Endothelial cell of umbilical vein (primary cell): ENCODE measurements at places on chromosomes 13 and 19. TPM values are rescaled to one million over a fixed set of nuclear protein-coding genes. Genes with fewer than 3 reads are reported as not detected.

Gene FBXW9
- polyA plus RNA-seq: 19.3 and 26.4 TPM in 2 replicates

Gene MRPS31
- polyA plus RNA-seq: 5.7 and 7.6 TPM in 2 replicates

Gene IGFLR1
- 7.6 and 11.8 TPM in 2 replicates for polyA plus RNA-seq

DNA sequence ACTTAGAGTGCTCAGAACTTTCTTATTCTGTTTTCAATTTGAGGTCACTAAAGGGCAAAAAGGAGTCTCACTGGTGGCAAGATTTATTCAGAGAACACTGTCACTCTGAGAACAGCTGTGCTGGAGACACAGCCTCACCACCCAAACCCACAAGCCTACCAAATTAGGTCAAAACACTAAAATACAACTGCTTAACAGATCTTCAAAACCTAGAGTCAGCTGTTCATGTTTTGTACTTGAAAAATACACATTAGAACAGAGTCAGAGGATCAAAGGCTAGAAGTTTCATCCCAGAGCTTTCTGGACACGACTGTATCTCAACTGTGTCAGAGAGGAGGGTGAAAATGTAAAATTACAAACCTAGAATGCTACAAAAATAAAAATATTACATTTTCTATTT lies 89.3 kb downstream of the MIPEP start:
- DNase-seq: no peak

DNA sequence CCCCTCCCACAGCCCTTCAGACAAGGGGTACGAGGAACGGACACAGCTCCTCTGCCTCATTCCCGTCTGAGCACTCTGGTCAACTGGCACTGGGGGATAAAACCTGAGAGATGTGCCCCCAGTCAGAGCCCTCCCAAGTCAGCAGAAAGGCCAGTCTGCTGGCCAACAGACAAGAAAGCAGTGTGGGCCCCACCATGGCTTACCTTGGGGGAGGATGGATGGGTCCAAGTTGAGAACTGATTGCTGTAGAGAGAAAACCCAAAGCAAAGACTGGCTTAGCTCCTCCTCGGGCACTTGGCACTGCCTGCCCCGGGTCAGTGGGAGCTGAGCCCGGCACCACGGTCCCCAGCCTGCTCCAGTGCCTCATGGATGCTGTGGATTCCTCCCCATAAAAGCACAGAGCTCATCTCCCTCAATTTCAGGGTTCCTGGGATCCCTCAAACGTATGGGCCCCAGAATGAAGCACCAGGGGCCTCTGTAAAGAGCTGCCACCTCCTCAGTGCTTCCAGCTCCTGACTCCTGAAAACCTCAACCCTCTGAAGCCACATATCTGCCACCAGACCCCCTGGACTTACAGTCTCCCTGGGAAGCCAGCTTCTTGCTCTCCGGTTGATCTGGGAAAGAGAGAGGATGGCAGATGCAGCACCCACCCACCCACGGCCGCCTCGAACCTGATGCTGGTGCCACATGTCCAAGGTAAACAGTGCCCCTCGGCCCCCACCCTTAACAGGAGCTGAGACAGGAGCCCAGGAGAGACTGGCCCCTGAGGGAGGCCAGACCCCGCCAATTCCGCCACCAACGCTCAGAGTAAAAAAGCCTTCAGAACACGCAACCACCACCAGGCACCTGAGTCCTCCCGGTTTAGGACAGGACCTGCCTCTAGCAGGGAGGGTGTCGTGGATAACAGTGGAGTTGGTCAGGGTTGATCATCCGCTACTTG lies 3.3 kb downstream of the KHSRP start:
- DNase-seq: no peak

GRCh38 chr13:56923626-56924140 lies 217.0 kb upstream of the PRR20A start:
- no peak for DNase-seq

DNA sequence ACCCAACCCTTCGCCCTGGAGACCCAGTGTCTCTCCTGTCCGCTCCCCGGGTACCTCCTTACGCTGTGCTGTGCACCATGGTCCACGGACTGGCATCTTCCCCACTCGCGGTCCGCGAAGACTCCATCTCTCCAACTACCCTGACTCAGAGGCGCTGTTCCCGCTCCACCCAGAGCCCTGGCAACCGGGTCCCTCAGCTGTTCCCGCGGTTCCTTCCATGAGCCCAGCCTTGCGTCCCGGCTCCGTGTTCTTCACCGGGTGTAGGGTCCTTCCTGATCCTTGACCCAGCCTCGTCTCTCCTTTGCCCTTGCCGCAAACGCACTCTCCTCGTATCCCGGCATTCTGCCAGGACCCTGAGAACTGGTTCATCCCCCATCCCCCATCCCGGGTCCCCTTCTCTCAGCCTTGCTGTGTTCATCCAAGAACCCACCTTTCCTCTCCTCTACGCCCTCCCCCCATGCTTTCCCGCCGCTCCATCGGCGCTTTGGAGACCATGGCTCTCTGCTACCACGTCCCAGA lies 664 bp downstream of the ICAM5 start:
- no peak for DNase-seq

DNA sequence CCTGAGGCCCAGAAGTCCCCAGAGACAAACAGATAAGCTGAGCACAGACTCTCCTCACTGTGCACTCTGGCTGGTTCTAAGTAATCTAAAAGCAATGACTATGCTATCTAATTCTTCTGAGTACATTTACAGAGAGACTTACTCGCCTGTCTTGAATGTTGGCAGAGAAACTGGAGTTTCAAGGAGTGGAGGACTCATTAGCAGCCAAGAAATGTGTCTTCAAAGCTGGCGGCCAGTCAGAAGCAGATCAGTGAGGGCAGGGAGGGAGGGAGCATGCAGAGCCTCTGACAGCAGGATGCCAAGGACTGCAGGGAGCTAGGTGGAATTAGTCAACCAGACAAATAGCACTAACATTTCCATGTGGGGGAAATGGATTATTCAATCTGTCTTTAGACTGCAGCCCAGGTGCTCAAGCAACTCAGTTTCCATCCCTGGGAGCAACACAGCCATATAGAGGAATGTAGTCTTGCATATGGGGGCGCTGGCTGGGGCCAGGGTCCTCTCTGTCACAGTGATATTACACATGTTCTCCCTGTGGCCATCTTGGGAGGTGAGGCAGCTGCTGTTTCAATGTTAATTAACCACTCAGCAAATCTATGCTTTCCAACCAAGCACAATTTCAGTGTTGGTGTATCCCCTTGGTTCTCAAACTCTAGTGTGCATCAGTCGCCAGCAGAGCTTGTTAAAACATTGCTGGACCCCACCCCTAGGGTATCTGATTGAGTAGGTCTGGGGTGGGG lies 97.9 kb downstream of the CCNA1 start:
- DNase-seq: peak; percentile 20

DNA sequence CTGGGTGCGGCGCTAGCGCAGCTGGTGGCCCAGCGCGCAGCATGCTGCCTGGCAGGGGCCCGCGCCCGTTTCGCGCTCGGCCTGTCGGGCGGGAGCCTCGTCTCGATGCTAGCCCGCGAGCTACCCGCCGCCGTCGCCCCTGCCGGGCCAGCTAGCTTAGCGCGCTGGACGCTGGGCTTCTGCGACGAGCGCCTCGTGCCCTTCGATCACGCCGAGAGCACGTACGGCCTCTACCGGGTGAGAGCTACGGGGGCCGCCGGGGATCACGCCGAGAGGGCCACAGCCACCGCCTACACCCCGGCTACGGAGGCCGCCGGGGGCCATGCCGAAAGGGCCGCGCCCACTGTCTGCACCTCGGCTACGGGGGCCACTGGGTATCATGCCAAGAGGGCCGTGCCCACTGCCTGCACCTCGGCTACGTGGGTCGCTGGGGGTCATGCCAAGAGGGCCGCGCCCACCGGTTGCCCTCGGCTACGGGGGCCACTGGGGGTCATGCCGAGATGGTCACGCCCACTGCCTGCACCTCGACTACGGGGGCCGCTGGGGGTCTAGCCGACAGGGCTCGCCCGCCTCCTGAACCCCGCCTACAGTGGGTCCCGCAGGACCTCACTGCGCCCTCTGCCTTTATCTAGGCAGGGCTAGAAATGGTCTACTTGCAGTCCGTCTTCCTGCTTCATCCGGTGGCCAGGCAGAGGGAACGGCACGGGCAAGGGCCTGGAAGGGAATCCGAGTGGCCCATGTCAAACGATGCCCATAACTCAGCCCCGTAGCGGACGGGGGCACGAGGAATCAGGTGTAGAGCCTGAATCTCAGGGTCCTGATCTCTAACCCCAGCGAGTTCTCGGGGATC lies 500 bp downstream of the PGLS start:
- peak; percentile 84 for DNase-seq

- DNase-seq: no peak
Observed at GRCh38 chr13:105107781-105108180, 1427.7 kb downstream of the EFNB2 start.

- DNase-seq: no peak
Observed at GRCh38 chr13:93244918-93245280, 18.3 kb downstream of the GPC6 start.

- DNase-seq: peak; percentile 43
Observed at GRCh38 chr13:91894316-91894715, 495.9 kb downstream of the GPC5 start.
